ENCODE measurements at places on chromosomes 1 and 21. TPM values are rescaled to one million over a fixed set of nuclear protein-coding genes. Genes with fewer than 3 reads are reported as not detected.

The S100A7A gene
- total RNA-seq: under 0.01 TPM

The REN gene
- total RNA-seq: under 0.01 TPM

The LCE6A gene
- not detected for total RNA-seq

The MMP23B gene
- 1.1 TPM for total RNA-seq

The XKR8 gene
- total RNA-seq: 3.2 TPM

The NBPF4 gene
- total RNA-seq: 0.14 TPM

The ZNF496 gene
- total RNA-seq: 15.2 TPM

The RYR2 gene
- total RNA-seq: not detected

The INKA2 gene
- 4.2 TPM for total RNA-seq

The MANEAL gene
- 1.6 TPM for total RNA-seq

The PTAFR gene
- total RNA-seq: 5.1 TPM

The UBL4B gene
- not detected for total RNA-seq

The RXRG gene
- total RNA-seq: not detected

The C1orf198 gene
- 11.6 TPM for total RNA-seq
